Fibroblast of skin of left biceps (primary cell): ENCODE measurements at places on chromosomes 11 and 22.

DNA sequence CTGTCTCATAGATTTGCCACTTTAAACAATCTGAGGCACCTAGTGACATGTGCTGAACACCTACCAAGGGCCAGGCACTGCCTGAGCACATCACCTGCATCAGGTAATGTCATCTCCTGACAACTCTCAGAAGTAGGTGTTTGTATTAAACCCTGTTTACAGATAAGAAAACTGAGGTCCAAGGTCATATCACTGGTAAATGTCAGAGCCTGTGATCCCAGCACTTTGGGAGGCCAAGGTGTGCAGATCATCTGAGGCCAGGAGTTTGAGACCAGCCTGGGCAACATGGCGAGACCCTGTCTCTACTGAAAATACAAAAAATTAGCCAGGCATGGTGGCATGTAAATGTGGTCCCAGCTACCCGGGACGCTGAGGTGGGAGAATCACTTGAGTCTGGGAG lies 39.1 kb upstream of the ACCSL start:
- DNase-seq, result no peak

- DNase-seq, result no peak
Observed at GRCh38 chr11:124902616-124903015, 5.0 kb upstream of the ROBO4 start.

- peak; percentile 8 for DNase-seq
Observed at GRCh38 chr11:36510594-36510942, 496 bp upstream of the TRAF6 start.

DNA sequence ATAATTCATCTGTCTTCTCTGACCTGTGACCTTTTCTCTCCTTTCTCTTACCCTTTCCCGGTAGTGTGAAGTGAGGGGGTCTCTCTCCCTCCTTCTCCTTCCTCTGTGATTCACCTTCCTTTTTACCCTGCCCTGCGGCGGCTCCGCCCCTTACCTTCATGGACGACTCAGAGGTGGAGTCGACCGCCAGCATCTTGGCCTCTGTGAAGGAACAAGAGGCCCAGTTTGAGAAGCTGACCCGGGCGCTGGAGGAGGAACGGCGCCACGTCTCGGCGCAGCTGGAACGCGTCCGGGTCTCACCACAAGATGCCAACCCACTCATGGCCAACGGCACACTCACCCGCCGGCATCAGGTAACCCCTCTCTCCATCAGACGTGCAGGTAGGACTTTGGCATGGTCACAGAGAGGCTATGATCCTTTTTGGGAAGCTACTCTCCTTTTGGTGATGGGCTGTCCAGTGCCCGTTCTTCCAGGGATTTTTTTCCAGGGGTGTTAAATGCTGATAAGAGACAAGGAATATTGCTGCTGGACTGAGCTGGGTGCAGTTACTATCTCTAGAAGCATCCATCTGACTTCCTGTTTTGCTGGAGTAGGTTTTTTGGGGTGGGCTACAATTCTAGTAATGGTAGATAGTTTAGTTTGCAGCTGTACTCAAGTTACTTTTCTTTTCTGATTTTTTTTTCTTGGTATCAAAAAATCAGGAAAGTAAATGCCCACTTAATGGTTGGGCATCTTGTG lies 29.9 kb downstream of the CTNND1 start:
- no peak for DNase-seq

GRCh38 chr11:95028357-95028756 lies 3.3 kb downstream of the KDM4E start:
- DNase-seq, result no peak

DNA sequence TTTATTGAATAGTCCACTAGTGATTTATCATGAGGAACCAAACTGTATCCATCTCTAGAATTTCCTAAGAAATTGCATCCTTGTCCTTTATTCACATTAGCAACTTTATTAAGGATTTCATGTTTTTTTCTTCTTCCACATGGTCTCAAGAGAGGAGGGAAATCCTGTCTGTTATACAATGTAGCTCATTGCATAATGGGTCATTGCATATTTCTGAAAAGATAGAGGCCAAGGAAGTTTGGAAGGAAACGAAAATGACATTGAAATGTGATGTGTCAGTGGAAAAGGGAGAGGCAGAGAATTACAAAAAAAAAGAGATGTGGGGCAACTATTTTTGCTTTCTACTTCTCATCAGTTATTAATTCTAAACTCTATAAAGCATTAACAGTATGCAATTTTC lies 353.1 kb downstream of the METTL15 start:
- DNase-seq, result no peak

- peak; percentile 32 for DNase-seq
Observed at GRCh38 chr11:117217141-117218084, 14.5 kb downstream of the PCSK7 start.

DNA sequence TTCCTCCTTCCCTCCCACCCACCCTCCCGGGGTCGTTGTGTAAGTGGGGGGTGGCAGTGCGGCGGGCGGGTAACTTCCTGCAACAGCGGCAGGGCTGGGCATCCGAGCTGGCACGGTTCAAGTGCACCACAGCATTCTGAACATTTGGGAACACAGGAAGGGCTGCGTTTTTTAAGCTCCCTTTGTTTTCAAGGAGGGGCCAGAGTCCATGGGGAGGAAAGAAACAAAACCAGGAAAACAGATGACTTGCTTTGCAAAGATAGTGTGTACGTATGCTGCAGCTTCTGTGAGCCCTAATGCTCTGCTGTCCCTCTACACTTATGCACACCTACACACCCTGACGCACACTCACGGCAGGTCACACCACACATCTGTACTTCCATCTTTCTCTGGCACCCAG lies 152.5 kb downstream of the FBXO7 start:
- DNase-seq, result no peak

DNA sequence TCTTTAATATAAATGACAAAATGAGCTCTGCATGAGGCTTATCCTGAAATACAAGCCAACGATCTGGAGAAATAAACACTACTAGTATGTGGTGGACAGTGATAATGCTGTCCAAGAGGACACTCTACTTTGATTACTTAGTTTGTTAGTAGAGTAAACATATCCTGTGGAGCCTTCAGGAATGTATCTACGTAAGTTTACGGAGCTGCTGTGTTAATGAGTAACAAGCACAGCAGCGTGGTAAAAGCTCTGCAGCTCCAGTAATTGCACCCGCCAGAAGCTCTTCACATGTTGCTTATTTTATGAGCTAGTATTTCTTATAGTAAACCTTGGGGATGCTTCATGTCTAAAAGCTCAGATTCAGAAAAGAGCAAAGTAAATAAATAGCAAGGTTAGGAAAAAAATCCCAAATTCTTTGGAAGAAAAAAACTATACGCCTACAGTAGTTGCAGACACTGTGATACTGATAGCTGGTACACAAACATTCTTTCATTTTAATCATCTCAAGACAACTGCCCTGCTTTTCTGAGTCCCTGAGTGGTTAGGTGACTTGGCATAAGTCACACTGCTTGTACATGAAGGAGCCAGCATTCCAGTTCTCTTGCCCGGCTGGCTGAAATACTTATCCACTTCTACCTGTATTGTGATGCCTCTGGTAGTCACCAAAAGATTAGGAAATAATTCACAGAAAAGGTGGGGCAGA lies 32.7 kb upstream of the CCDC34 start:
- DNase-seq, result no peak

DNA sequence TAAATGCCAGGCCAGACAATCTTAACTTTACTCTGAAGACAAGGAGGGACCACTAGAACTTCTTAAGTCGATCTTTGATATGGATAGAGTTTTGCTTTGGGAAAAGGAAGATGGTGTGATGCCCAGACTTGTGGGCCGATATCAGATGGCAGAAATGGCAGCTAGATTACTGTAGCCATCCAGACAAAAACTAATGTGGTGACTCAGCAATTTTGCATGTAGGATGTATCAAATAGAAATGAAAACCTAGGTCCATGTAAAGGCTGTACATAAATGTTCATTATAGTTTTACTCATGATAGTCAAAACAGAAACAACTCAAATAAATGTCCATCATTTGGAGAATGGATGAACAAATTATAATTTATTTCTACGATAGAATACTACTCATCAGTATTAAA lies 121.5 kb downstream of the APIP start:
- no peak for DNase-seq

DNA sequence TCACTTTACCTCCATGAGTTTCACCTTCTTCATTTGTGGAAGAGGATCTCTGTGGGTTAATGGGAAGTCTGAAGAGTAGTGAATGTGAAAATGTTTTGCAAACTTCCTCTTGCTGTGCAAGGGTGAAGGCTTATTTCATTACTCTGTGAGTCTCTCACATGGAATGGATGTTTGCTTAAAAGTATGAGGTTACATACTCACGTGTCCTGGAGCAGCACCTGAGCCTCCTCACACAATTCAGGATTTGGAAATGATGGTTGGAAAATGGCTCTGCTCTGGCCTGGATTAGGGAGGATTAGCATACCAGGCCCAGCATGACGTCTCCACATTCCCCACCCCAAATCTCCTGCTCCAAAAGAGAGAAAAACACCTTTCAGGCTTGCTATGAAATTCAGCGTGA lies 4.8 kb downstream of the GRAMD1B start:
- DNase-seq, result no peak

- DNase-seq, result no peak
Observed at GRCh38 chr11:125404811-125405790, 91.0 kb downstream of the FEZ1 start.

DNA sequence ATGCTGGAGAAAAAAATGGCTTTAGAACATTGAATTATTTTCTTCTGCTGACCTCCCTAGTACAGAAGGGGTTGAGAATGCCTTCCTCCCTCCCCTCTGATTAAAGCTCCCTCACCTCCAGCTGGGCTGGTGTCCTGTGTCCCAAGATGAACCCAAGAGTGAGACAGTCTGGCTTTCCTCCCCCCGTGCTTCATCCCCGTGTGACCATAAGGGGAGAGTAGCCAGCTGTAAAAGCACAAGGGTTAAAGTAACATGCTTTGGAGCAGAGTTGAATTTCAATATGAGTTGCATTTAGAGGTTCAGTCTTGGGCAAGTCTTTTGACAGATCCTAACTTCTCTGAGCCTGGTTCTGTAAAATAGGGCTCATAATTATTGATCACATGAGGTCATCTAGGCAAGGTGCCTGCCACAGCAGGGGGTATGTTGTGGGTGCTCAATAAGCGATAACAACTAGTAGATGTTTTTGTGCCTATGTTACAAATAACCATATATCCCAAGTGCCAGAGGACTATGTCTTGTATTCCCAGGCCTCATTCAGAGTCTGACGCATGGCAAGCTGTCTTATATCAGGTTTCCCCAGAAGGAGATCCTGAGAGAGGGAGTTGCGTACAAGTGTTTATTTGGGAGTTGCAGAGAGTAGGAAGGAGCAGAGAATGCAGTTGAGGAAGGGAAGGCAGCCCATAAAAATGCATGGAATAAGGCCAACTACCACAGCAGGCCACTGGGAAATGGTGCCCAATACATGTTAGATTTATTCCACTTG lies 4.1 kb downstream of the PRG2 start:
- DNase-seq, result no peak

- no peak for DNase-seq
Observed at GRCh38 chr11:45995342-45995734, 72.9 kb downstream of the LARGE2 start.

- DNase-seq, result no peak
Observed at GRCh38 chr11:96875712-96876111, 485.9 kb downstream of the JRKL start.

GRCh38 chr22:29244785-29245625 lies 22.8 kb downstream of the RHBDD3 start:
- no peak for DNase-seq

- DNase-seq, result no peak
Observed at GRCh38 chr22:32842486-32842885, 41.0 kb downstream of the TIMP3 start.

DNA sequence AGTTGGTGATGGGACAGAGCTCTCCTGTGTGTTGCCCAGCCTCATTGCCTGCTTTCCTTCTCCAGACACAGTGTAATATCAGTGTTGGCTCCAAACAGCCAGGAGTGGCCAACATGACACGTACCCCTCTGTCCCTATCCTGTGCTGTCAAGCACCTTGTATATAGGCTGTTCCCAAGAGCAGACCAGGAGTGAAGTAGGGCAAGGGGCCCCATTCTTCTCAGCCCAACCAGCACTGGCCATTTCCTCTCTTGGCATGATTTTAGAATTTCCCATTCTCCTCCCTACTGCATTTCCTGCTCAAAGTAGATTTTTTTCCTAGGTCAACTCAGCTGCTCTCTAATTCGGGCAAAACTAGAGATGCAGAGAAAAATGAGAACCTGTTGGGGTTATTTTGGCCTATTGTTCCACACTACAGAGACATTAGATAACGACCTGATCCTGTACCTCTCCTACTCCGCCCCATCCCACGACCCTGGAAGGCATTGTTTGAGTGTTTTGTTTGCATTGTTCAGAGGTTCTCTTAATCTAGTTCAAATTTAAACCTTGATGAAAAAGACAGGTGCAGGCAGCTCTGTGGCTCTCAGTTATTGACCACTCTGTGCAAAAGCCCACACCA lies 95.6 kb downstream of the RASSF10 start:
- DNase-seq, result no peak

DNA sequence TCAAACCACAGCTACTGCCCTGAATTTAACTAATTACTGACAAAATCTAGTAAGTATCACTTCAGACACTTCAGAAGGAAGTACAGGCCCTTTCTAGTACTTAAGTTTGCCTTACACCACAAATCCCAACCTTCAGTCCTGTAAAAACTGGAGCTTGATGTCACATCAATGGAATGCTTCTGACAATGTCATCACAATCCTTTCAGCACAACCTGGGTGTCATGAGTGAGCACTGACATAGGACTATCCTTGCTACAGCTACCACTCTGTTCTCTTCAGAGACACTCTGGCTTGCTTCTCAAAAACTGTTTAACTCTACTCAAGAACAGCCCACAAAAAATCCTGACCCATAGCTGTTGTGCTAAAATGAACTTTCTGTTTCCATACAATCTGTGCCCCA lies 108.2 kb downstream of the RRM1 start:
- DNase-seq, result no peak

DNA sequence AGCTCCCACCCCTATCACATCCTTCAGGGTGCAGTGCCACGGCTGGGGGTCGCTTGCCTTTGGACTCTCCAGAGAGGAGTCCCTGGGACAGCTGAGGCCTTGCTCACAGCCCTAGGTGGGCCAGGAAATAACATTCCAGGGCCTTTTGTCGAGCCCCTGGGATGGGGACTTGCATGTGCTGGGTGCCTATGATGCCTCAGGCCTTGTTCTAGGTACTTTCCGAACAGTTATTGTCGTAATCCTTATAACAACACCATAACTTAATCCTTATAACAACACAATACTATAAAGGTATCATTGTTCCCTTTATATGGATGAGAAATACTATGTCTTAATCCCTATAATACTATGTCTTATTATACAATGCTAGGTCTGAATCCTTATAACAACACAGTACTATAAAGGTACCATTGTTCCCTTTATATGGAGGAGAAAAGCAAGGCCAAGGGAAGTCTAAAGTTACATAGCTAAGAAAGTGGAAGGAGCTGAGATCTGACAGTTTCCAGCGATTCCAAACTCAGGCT lies 236.5 kb downstream of the ST3GAL4 start:
- no peak for DNase-seq
